CD4-positive, alpha-beta T cell treated with Interleukin-17A for 1 hour (primary cell): ENCODE measurements at places on chromosomes 6 and 20.

DNA sequence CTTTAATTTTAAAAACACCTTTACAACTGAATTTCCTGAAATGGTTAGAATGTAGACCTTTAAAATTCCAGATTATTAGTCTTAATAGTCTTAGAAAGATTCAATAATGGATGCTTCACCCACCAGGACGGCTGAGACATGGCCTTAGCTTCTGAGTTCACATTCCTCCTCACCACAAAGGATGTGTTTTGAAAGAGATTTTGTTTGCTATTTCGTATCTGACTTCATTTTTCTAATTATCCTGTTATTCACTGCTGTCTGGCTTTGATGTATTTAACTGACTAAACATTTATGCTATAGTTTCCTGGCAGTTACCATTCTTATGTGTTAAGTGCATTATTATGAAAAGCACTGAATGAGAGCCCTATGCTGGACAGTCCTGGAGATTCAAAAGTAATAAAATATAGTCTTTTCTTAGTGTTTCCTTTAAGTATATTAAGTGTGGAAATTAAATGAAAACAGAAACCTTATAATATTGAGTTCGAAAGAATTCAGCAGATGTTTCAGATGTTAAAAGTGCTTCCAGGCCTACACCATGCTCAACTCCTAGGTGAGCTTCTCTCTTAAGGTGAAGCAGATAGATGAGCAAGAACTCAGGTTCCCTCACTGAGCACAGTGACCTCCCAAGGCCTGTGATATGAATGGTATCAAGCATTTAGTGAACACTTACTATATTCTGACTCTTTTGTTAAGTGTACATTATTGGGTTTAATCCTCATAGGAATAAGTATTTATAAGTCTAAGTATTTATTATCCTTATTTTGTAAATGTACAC is 40.3 kb downstream of the MAP3K4 start:
- no peak for DNase-seq

DNA sequence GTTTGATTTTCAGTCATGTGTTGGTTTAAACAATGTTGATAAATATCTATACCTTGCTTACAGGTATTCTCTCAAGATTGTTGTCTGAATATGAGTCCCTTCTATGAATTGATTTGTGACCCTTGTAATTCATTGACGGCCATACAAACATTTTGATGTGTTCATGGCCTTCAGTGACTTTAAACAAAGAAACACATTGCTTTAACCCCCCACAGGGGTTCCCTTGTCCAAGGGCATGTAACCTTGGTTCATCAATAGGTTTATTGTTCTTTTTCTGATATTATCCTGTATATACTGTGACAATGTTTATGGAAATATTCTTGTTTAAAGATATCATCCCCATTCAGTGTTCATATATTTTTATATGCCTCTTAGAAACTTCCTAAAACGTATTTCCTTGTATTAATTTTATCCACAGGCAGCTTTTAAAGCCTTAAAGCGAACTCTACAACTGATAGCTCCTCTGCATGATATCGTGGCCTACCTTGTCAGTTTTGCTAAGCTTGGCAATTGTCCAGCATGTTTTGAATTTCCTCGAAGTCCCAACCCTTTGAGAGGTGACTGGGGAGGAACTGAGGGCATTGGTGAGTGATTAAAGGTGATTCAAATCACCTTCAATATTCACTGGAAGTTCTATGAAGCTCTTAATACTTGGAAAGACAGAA is 87.0 kb downstream of the CD164 start:
- no peak for DNase-seq

DNA sequence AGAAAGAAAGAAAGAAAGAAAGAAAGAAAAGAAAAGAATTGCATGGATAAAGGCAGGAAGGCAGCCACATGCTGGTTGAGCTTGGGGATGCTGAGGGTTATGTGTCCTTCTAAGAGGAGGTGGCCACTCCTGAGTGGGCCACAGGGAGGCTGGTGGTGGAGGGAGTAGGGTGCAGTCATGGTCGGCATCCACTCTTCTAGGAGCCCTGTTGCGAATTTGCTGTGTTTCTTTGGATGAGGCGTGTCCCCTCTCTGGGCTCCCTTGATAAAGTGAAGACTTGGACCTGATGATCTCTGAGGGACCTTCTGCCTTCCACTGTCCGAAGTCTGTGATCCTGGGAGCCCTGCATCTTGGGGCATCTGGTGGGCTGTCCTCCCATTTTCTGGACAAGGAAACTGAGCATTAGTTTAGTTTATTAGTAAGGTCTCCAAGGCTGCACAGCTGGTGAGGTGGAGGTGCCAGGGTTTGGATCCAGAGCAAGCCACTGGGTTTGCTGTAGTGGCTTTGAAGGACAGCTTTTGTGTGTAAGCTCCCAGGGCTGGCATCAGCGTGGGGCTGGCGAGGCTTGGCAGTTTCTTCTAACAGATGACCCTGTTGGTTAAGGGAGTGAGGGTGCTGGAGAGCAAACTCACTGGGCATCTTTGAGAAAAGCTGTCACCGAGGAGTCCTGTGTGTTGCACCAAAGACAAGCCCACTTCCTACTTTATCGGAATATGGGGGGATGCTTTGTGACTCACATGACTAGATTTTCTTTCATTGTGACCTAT is 4.3 kb downstream of the DLGAP4 start:
- DNase-seq, result no peak

DNA sequence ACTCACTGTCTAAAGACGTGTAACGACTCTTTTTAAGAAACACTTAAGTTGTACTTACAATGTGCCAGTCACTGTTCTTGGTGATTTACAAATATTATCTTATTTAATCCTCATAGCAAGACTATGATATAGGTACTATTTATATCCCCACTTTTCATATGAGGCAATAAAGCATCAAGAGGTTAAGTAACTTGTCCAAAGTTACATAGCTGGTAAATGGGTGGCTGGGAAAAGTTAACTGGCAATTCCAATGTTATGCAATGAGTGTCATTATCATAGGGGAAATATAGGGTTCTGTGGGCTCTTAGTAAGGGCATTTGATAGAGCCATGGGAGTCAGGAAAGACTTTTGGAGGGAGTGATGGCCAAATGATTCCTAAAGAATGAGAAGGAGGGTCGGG is 21.4 kb upstream of the RIPOR2 start:
- DNase-seq, result no peak

DNA sequence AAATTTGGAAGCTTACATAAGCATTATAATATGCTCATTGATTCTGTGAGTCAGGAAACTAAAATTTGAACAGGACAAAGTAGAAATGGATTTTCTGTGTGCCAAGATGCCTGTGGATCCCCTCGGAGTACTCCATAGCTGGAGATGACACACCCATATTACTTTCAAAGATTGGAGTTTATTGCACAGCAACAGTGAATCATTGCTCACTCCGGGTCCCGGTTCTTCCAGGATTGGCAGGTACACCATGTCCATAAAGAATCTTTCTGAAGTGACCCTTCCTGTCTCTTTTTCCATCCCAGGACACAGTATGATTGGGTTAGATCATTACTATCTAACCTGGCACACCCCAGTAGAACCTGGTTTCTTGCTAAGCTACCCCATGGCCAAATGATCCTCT is 2.7 kb upstream of the BTN2A2 start:
- DNase-seq, result no peak

- DNase-seq, result no peak
Measured at GRCh38 chr20:62875419-62876361, 14.1 kb upstream of the TCFL5 start.

DNA sequence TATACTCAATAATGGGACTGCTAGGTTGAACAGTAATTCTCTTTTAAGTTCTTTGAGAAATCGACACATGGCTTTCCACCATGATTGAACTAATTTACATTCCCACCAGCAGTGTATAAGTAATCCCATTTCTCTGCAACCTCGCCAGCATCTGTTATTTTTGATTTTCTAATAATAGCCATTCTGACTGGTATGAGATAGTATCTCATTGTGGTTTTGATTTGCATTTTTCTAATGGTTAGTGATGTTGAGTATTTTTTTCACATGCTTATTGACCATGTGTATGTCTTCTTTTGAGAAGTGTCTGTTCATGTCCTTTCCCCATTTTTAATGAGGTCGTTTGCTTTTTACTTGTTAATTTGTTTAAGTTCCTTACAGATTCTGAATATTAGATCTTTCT is 66.5 kb downstream of the STK4 start:
- no peak for DNase-seq

DNA sequence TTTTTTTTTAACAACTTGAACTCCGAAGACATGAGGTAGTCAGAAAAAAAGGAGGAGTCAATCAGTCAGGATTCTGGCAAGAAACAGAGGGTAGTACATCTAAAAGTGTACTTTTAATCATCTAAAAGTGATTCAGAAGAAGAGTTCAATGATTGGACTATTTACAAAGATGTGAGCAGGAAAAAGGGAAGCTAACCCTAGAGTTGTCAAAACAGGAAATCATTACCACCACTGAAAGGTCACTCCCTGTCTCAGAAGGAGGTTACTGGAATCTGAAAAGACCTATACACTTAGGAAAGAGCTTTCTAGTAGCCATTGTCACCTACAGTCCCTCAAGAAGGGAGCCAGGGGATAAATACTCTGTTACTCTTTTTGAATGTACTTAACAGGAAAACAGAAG is 16.7 kb upstream of the LMBRD1 start:
- DNase-seq, result peak; percentile 41

- no peak for DNase-seq
Measured at GRCh38 chr20:63005862-63006539, 763 bp downstream of the BHLHE23 start.

- DNase-seq, result peak; percentile 30
Measured at GRCh38 chr6:90383196-90383822, 86.7 kb upstream of the BACH2 start.

DNA sequence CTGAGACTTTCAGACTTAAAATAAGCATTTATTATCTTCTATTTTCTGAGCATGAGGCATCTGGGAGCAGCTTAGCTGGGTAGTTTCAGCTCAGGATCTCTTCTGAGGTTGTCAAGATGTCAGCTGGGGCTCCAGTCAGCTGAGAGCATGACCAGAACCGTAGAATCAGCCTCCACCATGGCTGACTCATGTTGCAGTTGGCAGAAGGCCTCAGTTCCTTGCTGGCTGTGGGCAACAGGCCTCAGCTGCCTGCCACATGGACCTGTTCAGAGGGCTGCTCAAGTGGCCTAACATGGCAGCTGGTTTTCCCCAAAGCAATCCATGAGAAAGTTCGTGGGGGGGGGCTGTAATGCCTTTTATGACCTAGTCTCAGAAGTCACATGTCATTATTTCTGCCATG is 142.3 kb downstream of the LY86 start:
- no peak for DNase-seq

DNA sequence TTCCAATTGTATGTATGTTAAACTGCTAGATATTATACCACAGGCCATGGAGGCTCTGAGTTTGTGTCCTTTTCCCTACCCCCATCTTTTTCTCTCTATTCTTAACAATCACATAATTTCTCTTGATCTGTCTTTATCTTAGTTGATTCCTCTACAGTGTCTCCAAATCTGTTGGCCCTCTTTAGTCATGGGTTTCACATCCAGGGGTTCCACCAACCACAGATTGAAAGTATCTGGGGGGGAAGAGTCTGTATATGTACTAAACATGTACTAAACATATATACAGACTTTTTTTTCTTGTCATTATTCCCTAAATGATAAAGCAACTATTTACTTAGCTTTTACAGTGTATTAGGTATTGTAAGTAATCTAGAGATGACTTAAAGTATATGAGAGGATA is 20.2 kb downstream of the RAB22A start:
- no peak for DNase-seq

GRCh38 chr20:10061641-10062040 is 26.9 kb downstream of the ANKEF1 start:
- no peak for DNase-seq
